Uterus (tissue), 4 donors: ENCODE measurements at places on chromosomes 5 and 9.
A peak's percentile ranks its signal among the peaks of the same experiment; 100 is the strongest.

DNA sequence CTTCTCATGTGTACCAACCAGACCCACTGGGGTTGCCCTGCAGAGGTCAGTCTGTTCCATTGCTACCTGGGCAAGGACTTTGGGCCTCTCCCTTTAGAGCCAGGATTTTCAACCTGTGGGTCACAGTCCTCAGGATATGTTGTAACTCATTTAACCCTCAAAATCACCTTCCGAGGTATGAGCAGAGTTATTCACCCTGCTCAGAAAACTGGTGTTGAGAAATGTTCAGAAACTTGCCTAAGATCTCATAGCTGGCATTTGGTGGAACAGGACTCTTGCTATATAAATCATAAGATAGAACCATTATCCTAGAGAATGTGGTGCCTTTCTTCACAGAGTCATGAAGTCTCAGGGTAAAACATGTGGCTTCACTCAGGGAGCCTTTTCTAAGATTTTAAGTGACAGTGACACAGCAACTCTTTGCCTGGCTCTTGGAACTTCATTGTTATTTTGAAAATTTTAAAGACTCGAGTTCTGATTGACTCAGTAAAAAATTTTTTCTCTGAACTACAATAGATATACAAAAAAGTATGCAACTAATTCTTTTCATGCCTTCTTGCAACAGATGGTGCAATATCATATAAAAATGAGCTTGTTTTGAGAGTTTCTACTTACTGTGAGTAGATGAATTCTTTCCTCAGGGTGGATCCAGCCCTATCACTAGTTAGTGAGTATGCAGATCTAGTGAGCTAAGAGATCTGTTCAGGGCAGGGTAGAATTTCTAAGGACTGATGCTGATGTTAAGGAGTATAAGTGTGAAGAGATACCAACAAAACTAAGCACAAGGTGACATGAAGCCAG, 29.5 kb downstream of the CAST start:
- no peak for DNase-seq

GRCh38 chr9:17825265-17825659, 246.4 kb downstream of the SH3GL2 start:
- no peak for DNase-seq

DNA sequence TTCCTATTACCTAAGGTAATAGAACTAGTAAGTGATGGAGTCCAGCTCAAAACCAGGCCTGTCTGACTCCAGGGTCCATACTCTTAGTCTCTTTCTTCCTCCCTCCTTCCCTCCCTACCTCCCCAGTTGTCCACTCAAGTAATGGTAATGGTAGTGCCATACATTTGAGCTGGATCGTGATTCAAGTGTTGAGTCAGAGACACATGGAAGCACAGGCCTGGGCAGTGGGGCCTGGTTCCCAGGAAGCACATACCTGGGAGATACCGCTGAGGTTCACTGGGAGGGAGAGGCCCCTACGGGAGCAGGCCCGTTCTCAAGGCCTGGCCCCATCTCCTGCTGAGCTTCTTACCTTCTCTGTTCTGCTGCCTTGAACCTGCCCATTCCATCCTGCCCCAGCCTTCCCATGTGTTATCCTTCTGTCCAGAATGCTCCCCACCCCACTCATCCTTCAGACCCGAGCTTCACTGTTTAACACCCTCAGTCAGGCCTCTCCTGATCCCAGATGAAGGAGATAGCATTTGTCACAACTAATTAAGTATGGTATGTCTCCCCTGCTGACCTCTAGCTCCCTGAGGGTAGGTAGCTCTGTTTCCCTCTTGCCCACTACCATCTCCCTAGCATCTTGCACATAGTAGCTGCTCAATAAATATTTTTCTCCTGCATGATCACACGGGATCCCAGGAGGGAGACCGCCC, 13.8 kb downstream of the URM1 start:
- DNase-seq = no peak

DNA sequence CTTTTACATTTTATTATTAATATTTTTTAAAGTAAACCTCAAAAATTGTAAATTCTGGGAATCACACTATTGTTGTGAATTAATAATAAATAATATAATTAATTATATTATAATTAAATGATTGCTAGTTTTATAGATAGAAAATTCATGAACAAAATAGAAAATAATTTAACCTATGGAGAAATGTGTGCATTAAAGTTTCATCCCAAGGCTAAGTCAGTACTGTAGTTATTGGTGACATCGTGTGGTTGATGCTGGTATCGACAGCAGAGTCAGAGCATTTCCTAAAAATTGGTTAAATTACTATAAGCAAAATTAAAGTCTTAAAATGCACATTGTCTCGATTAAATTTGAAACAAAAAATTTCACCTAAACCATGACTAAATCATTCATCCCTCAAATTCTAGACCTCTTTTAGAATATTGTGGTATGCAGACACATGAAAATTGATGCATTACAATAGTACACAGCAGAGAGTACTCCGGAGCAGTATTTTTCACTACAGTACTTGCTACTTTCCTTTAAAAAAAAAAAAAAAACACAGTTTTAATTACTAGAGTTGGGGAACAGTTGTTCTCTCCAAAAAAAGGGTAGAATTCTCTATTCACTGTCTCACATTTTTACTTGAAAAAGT, 73.9 kb downstream of the RORB start:
- no peak for DNase-seq

DNA sequence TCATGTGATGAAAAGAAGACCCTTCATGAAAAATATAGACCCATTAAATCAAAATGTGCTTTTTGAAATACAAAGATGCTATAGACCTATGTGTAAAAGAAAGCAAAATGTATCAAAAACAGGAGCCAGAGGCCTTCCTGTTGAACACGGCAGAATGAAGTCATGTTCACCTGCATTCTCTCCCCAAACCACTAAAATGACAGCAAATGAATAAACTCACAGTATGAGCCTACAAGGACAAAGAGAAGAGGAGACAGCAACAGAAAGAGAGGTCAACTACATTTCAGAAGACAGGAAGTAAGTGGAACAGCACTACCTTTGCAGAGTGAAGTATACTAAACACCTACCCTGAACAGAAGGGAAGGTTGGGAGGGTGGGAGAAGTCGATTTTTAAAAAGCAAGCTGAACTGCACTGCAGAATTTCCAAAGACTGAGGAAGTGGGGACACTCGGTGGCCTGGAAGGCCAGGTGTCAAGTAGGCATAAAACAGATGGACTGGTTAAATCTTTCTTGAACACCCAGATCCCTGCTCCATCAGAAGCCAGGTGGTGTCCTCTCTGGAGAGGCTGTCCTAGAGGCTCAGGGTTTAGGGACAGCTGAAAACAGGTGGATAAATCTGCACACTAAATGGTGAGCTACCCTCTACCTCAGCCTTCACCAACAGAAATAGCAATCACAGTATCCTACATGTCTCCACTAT, 48.9 kb downstream of the MED27 start:
- no peak for DNase-seq

- peak; percentile 34 for DNase-seq
Observed at GRCh38 chr9:114779352-114779845, 26.4 kb downstream of the TNFSF15 start.

- DNase-seq = peak; percentile 14
Observed at GRCh38 chr9:135077497-135078200, 9.8 kb upstream of the OLFM1 start.

GRCh38 chr5:122741681-122742080, 33.2 kb upstream of the SNX2 start:
- DNase-seq = no peak

GRCh38 chr5:129500101-129500500, 40.0 kb downstream of the ADAMTS19 start:
- DNase-seq = no peak

DNA sequence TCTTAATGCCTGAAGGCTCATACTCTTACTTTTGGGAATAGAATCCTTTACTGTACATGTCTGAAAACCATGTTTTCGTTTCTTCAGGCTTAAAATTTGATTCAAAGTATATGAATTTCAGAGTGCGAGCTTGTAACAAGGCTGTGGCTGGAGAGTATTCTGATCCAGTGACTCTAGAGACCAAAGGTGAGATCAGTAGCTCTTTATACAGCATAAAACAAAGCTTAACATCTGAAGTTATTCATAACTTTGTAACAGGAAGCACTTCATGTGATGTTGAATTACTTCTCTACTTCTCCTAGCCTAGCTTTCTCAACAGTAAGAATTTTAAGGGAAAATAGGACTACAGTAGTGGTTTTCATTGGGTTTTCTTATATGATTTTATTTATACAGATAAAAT, 49.4 kb upstream of the FKTN start:
- no peak for DNase-seq

- DNase-seq = no peak
Observed at GRCh38 chr5:108911055-108911454, 163.4 kb downstream of the FER start.

DNA sequence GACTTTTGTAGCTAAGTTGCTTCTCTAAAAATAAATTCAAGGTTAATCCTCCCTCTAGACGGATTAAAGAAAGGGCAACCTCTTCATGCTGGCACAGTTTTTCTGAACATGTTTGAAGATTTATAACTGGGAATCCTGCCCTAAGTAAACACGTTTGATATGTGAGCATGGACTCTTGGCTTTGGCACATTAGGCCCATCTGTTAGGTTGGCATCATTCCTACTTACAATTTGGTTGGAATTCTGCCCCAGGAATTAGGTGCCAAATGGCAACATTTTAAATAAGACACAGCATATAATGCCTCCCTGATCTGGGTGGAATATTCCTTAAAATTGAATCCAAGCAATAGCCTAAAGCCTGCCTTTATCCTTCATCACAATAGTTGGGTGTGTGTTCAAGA, 372.3 kb upstream of the CDH18 start:
- DNase-seq = no peak

- no peak for DNase-seq
Observed at GRCh38 chr5:1484730-1485578, 38.8 kb downstream of the LPCAT1 start.

DNA sequence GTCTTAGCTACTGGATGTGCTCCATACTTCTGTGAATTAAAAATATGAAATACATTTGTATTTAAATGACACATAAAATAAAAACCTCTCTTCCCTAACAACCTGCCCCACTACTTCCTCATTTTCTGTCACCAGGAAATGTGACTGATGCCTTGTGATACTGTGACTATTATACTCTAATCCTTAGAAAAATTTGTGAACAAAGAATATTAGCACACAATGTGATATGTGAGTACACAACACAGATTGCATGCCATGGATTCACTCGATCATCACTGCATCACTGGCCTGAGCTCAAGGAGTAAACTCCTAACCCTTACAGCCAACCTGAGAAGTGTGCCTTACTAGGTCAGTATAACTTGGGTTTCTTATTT, 281.0 kb downstream of the EFNA5 start:
- no peak for DNase-seq
